HCEC 1CT (cell line): ENCODE measurements at places on chromosomes 16 and 17.
A peak's percentile ranks its signal among the peaks of the same experiment; 100 is the strongest.

GRCh38 chr17:21170809-21171208 is 43.2 kb downstream of the TMEM11 start:
- no peak for DNase-seq

- DNase-seq = peak; percentile 40
Measured at GRCh38 chr17:29778956-29779811, 150.8 kb downstream of the SSH2 start.

DNA sequence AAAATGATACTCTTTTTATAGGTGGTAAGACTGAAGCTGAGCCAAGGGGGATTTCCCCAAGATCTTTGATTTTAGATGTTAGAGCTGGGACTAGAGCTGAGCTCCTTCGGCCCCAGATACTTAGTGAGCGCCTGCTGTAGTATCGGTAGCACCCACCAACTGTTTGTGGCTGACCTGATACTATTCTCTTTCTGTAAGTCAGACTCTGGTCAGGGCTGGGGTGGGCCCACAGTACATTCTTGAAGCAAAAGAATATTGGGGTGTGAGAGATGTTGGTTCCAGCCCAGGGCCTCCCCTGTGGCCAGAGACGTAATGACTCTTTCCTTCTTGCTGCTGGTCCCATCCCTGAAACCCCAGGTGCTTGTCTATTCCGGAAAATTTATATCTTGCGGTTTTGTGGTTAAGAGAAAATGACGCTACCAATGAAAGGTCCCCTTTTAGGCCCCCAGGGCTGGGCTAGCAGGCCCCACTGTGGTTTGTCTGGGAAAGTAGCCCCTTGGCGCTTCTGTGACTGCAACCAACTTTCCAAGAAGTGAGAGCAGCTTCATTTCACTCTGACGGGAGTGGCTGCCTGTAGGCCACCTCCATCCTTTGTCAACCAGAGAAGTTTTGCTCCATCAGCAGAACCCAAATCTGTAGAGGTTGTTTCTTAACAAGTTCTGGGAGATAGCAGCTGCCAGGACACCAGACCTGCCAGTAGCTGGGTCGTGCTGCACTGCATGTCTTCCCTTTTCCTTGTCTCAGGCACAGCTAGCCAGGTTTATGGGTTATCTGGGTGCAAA is 86.4 kb upstream of the LGALS9 start:
- DNase-seq = no peak

DNA sequence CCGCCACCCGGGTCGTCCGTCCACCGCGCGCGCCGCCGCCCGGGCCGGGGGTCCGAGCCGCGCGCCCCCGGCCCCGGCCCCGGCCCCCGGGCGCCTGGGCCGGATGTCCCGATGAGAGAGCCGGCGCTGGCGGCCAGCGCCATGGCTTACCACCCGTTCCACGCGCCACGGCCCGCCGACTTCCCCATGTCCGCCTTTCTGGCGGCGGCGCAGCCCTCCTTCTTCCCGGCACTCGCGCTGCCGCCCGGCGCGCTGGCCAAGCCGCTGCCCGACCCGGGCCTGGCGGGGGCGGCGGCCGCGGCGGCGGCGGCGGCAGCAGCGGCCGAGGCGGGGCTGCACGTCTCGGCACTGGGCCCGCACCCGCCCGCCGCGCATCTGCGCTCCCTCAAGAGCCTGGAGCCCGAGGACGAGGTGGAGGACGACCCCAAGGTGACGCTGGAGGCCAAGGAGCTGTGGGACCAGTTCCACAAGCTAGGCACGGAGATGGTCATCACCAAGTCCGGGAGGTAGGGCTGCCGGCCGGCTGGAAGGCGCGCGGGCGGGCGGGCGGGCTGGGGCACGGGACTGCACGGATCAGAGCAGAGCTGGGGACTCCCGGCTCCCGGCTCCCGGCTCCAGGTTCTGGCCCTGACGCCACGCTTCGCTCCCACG is 548 bp downstream of the TBX2 start:
- peak; percentile 45 for DNase-seq

DNA sequence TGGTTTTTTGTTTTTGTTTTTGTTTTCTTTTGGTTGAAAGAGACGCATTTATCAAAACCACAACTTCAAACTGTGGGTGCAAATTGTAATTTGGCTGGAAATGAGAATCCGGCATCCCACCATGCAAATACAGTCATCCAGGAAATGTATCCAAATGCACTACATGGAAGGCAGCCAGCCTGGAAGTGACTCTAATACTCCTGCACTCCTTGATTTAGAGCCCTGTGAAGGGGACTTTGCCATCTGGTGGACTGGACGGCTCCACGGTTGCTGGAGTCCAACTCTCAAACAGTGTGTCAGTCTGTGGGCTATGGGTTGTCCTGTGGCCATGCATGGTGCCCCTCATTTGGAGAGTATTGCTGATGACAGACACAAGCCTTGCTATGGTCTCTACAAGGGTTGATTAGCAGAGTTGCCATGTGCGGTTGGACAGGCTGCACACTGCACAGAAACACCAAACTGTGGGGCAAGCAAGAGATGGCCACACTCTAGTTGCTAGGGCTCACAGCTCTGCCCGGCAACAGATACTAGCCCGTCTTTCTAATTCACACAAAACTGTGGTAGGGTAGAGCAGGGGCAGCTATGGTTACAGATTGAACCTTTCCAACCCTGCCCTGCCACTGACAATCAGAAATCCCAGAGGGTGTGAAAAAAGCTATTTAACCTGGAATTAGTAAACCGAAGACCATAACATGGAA is 62.4 kb downstream of the VAT1L start:
- peak; percentile 33 for DNase-seq
